Endothelial cell of umbilical vein (primary cell): ENCODE measurements at places on chromosomes 2 and 18. TPM values are rescaled to one million over a fixed set of nuclear protein-coding genes. Genes with fewer than 3 reads are reported as not detected.

CKAP2L gene
- total RNA-seq = 25.2 and 30.7 TPM in 2 replicates

TPO gene
- not detected in 2 replicates for total RNA-seq

GRHL1 gene
- total RNA-seq = 0.85 and 1.1 TPM in 2 replicates

NOL4 gene
- total RNA-seq = not detected in 2 replicates

RAPH1 gene
- 56.9 and 59.5 TPM in 2 replicates for total RNA-seq

FBXO41 gene
- 1.2 and 1.5 TPM in 2 replicates for total RNA-seq

PRR30 gene
- total RNA-seq = not detected in 2 replicates

LHCGR gene
- not detected in 2 replicates for total RNA-seq

CERS6 gene
- total RNA-seq = 11.2 and 11.7 TPM in 2 replicates

GALNT14 gene
- total RNA-seq = 0.35 and 0.40 TPM in 2 replicates

CTLA4 gene
- total RNA-seq = not detected in 2 replicates

C1GALT1C1L gene
- 0.40 and 0.74 TPM in 2 replicates for total RNA-seq

SULT6B1 gene
- total RNA-seq = not detected in 2 replicates

PLEKHM3 gene
- total RNA-seq = 8.5 and 9.1 TPM in 2 replicates

INHBB gene
- 0.67 and 1.8 TPM in 2 replicates for total RNA-seq

CD8A gene
- total RNA-seq = not detected in 2 replicates

ATOH8 gene
- total RNA-seq = 12.7 and 12.8 TPM in 2 replicates

SESTD1 gene
- total RNA-seq = 72.4 and 79.9 TPM in 2 replicates

DSG1 gene
- not detected in 2 replicates for total RNA-seq

ALLC gene
- total RNA-seq = not detected in 2 replicates

MEP1B gene
- not detected in 2 replicates for total RNA-seq

CRYGD gene
- not detected in 2 replicates for total RNA-seq

IGFBP5 gene
- total RNA-seq = 0.05 TPM in 1 of 2 replicates, not detected in the other

IL36A gene
- not detected in 2 replicates for total RNA-seq

TCF7L1 gene
- 13.2 and 17.4 TPM in 2 replicates for total RNA-seq

COX7A2L gene
- 94.2 and 101 TPM in 2 replicates for total RNA-seq

HNMT gene
- 13.4 and 16.9 TPM in 2 replicates for total RNA-seq

FTCDNL1 gene
- total RNA-seq = 0.27 and 0.65 TPM in 2 replicates

LONRF2 gene
- total RNA-seq = not detected in 2 replicates

LBX2 gene
- 3.8 and 4.3 TPM in 2 replicates for total RNA-seq

ARHGAP25 gene
- 1.2 and 2.0 TPM in 2 replicates for total RNA-seq

CFAP221 gene
- total RNA-seq = not detected in 2 replicates

TTN gene
- total RNA-seq = 0.44 and 0.49 TPM in 2 replicates

BMP10 gene
- total RNA-seq = not detected in 2 replicates

THADA gene
- total RNA-seq = 23.7 and 25.3 TPM in 2 replicates

ATP5F1A gene
- 374 and 405 TPM in 2 replicates for total RNA-seq

CRYGB gene
- not detected in 2 replicates for total RNA-seq

PARD3B gene
- total RNA-seq = 17.7 and 30.9 TPM in 2 replicates

CCL20 gene
- total RNA-seq = 0.53 TPM in 1 of 2 replicates, not detected in the other

CHCHD5 gene
- total RNA-seq = 22.2 and 23.6 TPM in 2 replicates

ARHGEF33 gene
- total RNA-seq = 0.12 and 0.18 TPM in 2 replicates
